ENCODE measurements at places on chromosomes 12 and 14.

DNA sequence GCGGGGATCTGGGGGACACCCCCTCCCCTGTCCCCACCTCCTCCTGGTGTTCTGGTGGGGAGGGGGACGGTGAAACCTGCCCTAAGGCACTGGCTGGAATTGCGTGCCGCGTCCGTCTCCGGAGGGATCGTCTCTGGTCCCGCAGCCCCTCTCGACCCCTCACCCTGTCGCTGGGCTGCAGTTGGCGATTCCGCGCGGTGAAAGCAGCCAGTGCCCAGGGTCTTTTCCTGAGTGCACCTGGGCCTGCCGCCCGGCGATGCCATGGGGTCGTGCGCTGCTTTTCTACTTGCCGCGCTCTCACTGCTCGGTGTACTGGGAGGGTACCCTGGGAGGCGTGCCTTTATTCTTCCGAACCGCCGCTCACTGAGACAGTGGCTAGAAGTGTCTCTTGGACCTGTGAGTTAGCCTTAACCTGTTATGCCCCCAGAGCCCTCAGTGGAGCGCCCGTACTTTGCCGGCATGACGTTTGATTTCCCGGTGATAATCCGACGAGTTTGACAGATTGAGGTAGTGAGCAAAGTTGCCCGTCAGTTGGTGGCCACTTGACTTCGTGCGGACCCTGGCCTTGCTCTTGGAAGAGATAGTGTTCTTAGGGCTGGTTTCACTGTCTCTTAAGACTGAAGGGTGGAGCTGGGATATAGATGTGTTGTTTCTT is 788 bp downstream of the SFSWAP start:
- no peak for DNase-seq

DNA sequence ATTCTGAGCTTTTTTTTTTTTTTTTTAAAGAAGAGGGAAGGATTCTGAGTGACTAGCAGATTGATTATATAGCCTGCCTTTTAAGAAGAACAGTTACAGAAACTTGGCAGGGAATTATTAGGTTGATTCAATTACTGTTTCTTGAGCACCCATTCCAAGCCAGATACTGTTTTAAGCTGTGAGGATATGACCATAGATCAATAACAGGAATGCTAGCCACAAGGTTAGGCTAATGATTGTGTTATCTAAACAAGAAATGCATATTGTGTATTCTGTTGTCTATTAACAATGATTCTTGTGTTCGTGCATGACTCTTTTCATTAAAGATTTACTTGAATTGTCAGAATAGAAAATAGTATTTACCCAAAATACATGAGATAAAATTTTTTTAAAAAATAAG is 67.1 kb downstream of the PRORP start:
- DNase-seq, result no peak

GRCh38 chr12:78797196-78797931 is 67.2 kb upstream of the SYT1 start:
- DNase-seq, result no peak

GRCh38 chr12:109605599-109606228 is 32.1 kb downstream of the MVK start:
- DNase-seq, result no peak

- DNase-seq, result peak; percentile 56
Observed at GRCh38 chr14:23727566-23728335, 91.6 kb downstream of the DHRS2 start.

DNA sequence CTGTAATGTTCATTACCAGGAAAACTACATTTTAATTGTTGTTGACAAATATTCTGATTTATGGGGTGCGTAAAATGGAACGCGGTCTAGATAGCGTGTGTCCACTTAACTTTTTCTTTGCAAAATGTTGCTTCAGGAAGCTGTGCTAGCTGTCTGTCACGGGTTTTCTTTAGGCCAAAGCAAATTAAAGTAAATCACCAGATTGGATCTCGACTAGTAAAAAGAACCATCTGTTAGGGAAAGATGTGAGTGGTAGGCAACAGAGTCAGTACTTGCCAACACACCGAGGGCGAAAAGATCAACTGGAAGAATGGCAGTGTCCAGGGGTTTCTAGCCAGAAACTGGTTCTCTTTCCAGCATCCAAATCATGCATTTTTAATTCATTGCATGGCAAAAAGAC is 404.9 kb upstream of the TMPO start:
- DNase-seq, result no peak

GRCh38 chr14:36454599-36455240 is 65.3 kb downstream of the NKX2-1 start:
- DNase-seq, result no peak

DNA sequence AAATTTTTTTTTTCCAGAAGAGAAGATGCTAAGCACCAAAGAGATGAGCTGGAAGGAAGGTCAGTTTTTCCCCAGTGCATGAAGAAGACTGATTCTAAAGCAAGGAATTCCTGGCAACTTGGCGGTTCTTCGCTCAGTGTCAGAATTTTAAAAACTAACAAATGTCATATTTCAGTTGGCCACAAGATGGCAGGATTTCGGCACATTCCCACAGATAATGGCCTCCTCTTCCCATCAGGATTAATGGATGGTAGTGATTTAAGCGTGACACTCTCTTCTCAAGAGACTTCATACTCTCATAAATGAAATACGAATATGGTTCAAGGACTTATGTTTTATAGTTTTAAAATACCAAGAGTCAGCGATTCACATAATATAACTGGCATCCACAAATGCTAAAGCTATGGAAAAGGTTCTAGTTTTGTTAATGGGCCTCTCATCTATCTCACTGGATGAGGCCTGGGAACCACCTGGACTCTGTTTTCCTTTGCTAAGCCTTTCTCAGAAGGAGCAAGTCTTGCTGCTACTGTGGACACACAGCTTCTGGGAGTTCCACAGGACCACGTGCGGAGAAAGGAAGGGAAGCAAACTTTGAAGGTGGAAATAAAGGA is 46.1 kb upstream of the PTPRO start:
- DNase-seq, result peak; percentile 60

DNA sequence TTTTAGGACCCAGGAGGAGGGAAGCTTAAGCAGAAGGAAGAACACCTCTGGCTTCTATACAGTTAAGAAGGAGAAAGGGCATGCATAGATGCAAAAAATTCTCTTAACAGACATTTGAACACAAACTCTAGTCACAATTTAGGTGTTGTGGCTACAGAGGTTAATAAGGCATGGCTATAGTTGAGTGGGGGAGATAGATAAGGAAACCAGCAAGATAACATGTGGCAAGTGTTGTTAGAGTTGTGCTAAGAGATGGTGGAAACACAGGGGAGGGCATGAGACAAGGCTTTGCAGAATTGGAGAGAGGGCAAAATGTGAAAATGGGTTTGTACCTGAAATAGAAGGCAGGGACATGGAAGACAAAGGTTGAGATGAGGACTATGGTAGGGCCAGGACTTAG is 88.9 kb downstream of the MSRB3 start:
- no peak for DNase-seq

GRCh38 chr14:29045237-29045636 is 278.6 kb downstream of the FOXG1 start:
- no peak for DNase-seq

DNA sequence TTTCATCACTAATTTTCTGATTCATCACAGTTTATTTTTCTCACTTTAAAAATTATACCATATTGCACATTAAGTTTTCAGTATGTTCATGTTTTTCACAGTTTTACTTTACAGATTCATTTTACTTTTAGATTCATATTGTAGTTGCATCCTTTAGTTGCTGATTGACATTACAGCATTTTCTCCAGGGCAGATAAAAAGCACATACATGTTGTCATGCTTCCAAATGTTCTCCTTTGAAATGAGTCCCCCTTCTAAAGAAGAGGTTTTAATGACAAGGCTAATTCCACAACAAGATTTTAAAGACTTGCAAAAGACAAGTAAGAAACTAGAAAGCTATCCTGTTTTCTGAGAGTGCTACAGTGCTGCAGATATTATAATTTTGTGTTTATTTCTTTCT is 72.1 kb upstream of the RASSF8 start:
- no peak for DNase-seq

DNA sequence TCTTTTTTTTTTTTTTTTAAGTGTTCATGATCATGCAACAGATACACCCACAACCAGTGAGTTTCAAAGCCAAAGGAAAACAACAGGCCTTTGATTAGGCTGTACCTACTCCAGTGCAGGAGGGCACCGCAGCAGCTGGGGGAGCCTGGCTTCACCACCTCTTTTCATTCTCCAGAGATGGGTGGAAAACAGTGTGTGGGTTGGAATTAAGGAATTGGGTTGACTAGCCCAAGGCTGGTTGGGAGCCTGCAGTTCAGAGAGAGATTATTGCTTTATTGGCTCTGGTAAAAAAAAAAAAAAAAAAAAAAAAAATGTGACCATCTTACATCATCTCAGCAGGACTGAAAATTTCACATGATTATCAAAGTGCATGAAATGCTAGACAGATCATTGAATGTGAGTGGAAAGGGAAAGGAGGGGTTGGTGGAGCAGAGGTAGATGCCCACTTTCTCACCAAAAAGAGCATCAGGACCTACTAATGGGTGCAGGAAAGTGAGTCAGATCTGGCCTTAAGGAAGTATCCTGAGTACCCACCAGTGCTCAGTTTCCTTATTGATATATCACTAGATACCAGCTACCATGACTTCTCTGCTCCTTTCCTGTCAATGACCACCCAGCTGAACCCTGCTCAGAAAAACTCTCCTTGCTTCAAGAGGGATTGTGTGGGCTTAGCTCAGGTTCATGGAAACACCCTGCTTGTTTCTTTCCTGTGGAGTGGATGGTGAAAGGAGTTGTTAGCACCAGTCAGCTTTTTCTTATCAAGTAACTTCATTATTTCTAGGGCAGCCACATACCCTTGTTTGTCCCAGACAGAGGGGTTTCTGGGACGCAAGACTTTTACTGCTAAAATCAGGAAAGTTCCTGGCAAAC is 54.8 kb upstream of the DYRK2 start:
- DNase-seq, result no peak

- DNase-seq, result no peak
Observed at GRCh38 chr12:121718653-121719239, 6.2 kb downstream of the TMEM120B start.

- DNase-seq, result no peak
Observed at GRCh38 chr14:58563978-58564377, 73.8 kb upstream of the DACT1 start.

- DNase-seq, result peak; percentile 75
Observed at GRCh38 chr12:132600048-132601032, 10.0 kb downstream of the LRCOL1 start.

- no peak for DNase-seq
Observed at GRCh38 chr12:75856235-75856634, 175.3 kb downstream of the PHLDA1 start.

- peak; percentile 29 for DNase-seq
Observed at GRCh38 chr12:3035171-3035570, 42.0 kb upstream of the TSPAN9 start.

DNA sequence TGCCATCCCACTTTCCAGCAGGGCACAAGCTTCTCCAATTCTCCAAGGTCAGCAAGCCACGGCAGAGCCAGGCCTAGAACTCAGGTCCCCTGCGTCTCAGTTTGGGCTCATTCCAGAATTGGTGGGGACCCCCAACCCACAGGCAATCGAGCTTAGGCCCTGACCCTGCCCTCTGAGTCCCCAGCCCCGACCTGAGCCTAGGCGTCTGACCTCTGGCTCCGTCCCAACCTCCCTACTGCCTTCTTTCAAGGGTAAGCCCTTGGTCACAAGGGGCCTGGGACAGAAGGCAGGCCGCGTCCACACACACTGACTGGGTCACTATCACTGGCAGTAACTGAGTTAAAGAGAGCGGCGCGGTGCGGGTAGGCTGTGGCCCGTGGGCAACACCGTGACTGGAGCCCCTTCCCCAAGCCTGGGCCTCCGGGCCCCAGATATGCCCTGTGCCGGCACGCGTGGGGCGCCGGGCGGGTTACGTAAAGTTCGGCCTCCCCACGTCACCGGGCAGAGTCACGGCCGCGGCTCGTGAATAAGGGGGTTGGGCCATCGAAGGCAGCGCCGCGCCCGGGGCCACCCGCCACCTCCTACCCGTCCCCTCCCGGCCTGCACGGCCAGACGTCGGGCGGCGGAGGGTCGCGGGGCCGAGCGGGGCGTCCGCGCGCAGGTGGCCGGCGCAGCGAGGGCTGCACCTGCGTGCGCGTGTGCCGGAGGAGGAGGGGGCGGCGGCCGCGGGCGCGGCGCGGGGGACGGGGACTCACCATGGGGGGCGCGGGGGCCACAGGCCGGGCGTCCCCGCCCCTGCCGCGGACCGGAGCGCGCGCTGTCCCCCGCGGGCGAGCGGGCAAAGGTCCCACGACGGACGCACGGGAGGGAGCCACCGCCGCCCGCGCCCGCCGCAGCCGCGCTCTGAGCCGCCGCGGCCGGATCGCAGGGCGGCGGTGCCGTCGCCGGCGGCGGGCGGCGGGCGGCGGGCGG is 516 bp downstream of the ANKRD9 start:
- DNase-seq, result peak; percentile 70

DNA sequence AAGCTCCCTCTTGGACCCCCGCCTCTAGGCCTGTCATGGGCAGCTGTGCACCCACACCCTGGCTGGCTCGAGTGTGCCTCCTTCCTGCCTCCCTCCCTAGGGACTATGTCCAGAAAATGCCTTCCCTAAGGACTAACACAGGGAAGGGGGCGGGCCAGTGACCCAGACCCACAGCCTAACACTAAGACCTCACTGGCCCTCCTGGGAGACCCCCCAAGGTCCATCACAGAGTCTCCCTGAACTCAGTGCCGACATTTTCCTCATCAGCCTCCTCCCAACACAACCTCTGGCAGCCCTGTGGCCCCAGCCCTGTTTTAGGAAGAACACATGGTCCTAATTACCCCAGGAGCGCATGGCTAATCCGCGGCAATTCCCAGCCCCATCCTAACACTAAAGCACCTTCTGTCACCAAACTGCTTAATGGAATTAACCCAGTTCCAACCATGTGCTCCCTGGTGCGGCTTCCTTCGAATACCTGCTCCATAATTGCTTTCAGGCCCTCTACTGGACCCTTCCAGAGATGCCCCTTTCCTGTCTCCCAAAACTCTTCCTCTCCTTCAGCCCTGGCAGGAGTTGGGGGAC is 5.6 kb downstream of the MSI1 start:
- DNase-seq, result no peak

- DNase-seq, result no peak
Observed at GRCh38 chr12:121344506-121344905, 7.7 kb downstream of the ANAPC5 start.

GRCh38 chr12:122547330-122547729 is 20.3 kb downstream of the KNTC1 start:
- peak; percentile 8 for DNase-seq

- DNase-seq, result peak; percentile 6
Observed at GRCh38 chr12:9910716-9911421, 21.3 kb downstream of the CLEC2A start.

DNA sequence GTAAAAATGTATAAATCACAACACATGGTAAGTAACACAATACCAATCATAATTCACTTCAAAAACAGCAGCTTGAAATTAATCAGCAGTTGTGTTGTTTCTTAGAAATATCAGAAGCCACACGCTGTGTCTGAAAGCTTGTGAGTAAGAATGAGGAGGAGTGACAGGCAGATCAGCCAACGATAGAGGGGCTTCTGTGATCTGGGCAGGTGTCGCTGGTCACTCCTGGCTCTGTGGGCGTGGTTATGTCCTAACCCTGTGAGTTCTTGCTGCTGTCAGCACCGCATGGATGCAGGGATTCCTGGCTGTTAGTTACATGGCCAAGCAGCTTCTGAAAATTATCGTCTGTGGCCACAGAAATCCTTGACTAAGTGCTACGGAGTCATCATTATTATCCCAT is 123.4 kb downstream of the SLC25A47 start:
- no peak for DNase-seq
